GM18507 (cell line): ENCODE measurements at places on chromosomes 3 and 15.
A peak's percentile ranks its signal among the peaks of the same experiment; 100 is the strongest.

DNA sequence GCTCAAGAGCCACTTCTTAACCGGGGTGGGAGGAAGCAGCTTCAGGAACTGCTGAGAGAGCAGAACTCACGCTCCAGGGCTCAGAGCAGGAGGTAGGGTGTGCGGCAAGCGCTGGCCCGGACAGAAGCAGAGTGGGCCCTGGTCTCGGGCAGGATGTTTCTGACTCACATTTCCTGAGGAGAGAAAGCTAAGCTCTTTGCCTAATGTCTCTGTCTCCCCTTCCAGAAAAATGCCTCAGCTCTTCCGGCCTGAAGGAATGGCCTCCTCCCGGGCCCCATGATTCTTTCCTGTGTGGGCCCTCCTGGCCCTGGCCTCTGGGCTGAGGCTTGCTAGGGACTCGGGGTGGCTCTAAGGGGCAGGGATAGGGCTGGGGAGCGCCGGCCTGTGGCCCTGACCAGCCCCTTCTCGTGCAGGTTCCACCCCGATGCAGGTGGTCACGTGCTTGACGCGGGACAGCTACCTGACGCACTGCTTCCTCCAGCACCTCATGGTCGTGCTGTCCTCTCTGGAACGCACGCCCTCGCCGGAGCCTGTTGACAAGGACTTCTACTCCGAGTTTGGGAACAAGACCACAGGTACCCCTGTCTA, 4.1 kb upstream of the STAB1 start:
- DNase-seq = no peak

- DNase-seq = no peak
Measured at GRCh38 chr3:29454161-29454611, 173.3 kb downstream of the RBMS3 start.

DNA sequence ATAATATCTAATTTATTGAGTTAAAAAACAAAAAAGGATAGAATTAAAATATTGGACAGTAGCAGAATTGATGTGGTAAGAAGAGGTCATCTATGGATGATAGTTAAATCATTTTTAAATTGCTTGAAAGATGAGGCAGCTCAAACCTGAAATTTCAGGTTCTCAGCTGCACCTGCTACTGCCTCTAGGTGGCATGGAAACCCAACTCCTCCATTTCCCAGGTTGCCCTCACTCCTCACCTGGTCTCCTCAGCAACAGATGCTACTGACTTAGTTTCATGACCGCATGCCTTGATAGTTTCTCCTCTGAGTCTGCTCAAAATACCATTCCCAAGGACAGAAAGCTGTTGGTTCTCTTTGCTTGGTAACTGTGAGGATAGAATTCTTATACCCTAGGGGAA, 148.1 kb downstream of the ABHD5 start:
- no peak for DNase-seq

DNA sequence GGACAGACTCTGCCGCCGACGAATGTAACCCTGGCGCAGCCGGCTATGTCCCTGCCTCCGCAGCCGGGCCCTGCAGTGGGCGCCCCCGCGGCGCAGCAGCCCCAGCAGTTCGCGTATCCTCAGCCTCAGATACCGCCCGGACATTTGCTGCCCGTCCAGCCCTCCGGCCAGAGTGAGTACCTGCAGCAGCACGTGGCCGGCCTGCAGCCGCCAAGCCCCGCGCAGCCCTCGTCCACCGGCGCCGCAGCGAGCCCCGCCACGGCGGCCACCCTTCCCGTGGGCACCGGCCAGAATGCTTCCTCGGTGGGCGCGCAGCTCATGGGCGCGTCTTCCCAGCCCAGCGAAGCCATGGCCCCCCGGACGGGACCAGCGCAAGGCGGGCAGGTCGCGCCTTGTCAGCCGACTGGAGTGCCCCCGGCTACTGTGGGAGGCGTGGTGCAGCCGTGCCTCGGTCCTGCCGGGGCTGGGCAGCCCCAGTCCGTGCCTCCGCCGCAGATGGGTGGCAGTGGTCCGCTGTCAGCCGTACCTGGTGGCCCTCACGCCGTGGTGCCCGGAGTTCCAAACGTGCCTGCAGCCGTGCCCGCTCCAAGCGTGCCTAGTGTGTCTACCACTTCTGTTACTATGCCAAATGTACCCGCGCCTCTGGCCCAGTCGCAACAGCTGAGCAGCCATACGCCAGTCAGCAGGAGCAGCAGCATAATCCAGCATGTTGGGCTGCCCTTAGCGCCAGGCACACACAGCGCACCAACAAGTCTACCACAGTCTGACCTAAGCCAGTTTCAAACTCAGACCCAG, 2.4 kb downstream of the TSC22D2 start:
- DNase-seq = no peak

DNA sequence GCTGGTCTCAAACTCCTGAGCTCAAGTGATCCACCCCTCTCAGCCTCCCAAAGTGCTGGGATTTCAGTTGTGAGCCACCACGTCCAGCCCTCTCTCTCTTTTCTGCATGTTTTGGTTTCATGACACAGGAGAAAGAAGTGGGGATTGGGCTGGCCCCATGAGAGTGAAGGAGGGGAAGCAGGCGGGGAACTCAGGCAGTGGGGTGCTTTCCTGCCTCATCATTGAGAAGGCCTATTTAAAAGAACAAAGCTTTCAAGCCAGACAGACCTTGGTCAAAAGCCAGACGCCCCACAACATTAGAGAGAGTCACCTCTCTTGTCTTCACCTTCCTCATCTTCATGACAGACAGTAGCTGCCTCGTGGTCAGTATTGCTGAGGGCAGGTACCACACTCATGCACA, 15.9 kb downstream of the PSTPIP1 start:
- no peak for DNase-seq

GRCh38 chr15:62472616-62473299, 307.7 kb upstream of the C2CD4B start:
- no peak for DNase-seq

DNA sequence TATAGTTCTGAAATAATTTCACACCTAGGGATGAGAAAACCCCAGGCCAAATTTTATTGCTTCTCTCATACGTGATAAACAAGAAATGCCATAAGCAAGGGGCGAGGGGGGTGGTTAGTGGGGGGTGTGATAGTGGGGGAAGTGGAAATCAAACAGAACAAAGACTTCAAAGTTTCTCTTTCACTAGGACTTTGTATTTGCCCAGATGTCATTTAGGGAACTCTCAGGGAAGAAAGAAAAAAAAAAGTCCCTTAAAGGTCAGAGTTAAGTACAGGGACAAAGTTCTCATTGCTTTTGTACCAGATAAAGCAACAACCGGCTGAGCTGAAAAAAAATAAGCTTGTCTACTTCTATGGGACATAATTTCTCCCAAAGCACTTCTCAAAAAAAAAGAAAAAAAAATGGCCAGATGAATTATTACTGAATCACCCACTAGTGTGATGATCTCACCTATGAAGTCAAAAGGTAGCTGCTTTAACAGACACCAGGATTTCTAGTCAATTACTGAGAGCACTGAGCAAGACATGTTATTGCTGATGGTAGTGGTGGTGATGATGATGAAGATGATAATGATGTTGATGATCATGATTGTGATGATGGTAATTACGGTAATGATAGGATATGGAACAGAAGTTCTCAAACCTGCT, 56.2 kb downstream of the FHIT start:
- DNase-seq = no peak

DNA sequence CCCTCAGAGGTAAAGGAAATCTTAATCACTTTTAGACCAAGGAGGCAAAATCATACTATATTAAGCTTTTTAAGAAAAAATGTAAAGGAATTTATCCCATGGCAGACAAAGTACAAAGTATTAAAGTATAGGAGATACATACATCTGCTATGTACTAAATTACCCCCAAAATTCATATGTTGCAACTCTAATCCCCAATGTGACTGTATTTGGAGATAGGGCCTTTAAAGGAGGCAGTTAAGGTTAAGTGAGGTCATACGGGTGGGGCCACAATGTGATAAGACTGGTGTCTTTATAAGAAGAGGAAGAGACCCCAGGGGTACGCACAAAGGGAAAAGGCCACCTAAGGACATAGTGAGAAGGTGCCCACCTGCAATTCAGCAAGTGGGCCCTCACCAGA, 657.0 kb upstream of the ADAMTS9 start:
- no peak for DNase-seq

DNA sequence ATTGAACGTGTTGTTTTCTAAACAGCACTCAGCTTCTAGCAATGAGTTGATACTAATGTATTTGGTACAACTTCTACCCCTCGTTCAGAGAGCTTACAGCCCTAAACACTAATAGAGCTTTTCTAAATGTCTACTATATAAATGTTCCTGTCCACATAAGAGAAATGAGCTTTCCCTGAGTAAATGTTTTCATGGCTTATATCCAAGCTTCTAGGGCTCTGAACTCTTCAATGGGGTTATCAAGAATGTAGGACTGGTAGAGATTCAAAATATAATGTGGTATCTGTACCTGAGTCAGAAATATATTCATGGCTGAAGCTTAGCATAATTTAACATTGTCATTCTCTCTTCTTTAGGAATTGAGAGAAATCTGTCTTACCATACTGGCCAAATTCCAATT, 73.4 kb downstream of the SERPINI1 start:
- DNase-seq = no peak

GRCh38 chr15:38401106-38401505, 52.8 kb upstream of the FAM98B start:
- DNase-seq = no peak

GRCh38 chr15:66498501-66499386, 1.2 kb upstream of the SNAPC5 start:
- no peak for DNase-seq

- DNase-seq = no peak
Measured at GRCh38 chr15:81270188-81270587, 53.8 kb downstream of the STARD5 start.

DNA sequence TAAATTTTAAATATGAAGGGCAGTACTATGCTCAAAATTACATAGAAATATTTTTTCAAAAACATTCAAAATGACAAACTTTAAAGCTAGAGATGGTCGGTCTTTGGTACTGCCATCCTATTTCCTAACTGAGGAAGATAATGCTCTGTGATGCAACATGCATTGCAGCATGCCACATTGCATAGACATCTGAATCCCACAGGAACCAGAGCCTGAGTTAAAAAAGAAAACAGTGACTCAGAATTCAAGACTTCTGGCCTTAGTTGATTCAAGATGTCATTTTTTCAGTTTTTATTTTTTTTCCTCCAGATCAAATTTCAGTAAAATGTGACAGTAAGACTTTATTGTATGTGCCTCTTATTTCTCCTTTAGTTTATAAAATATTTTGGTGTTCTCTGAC, 33.1 kb downstream of the TP63 start:
- no peak for DNase-seq

DNA sequence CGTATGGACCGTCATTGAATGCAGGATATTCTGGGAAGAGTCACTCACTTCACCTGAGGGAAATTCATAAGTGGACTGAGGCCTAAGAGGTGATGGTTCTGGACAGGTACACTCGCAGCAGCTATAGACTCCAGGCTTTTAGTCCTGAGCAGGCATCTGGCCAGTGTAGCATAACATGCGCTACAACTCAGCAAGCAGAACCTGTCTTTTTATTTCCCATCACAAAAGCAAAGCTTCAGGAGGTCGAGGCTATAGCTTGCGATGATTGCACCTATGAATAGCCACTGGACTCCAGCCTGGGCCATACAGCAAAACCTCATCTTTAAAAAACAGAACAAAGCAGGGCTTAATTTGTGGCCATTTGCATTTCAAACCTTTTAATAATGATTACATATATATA, 185.8 kb downstream of the KCNH8 start:
- DNase-seq = no peak

- no peak for DNase-seq
Measured at GRCh38 chr3:17014709-17015108, 130.0 kb downstream of the PLCL2 start.

GRCh38 chr15:29134641-29135308, 134.8 kb downstream of the NSMCE3 start:
- DNase-seq = no peak

- DNase-seq = no peak
Measured at GRCh38 chr15:71329497-71330260, 214.4 kb downstream of the THSD4 start.

DNA sequence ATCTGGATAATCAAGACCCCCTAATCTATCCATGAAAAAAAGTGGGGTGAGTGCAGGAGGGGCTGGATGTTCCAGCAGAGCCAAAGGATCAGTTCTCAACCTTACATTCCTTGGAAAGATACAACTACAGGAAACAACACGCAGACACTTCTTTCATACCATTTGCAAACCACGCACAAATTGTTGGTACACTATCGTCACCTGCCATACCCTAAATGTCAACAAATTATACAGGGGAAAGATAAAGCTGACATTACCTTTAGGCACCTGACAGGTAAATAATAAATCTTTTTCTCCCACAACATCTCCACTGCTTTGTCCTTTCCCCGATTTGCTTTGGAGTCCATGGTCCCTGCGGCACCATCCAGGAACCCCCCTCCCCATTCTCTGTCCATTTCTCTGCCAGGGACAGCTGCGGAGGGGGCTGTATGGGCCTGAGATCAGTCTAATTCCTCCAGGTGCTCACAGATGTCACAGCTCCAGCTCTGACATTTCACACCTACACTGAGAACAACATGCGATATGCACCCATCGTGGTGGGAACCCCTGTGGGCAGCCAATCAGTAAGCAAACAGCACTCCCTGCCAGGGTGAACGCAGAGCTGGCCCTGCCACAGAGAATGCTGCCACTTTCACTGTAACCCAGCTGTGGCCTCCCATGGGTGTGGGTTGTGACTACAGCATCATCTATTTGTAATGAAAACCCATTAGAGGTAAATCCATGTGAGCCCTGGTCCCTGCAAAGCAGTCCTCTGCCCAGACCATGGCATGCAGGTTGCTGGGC, 37.7 kb upstream of the BCL2L10 start:
- DNase-seq = no peak

DNA sequence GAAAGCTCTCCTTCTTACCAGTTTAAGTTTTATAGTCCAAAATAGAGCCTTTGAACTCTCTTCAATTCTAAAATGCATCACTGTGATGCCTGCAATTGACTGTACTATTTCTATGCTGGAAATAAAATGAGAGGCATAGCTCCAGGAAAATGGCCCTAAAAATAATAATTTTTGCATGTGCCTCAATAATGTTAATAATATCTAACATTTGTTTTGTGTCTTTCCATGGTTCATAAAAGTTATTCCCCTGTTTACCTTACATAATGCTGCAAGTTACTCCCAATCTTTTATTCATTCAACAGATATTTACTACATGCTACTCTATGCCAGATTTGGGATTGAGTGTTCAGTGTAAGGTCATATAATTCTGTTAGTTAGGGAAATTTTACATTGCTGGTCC, 574.0 kb downstream of the RBMS3 start:
- no peak for DNase-seq

- peak; percentile 23 for DNase-seq
Measured at GRCh38 chr15:76575274-76575673, 238.7 kb downstream of the ISL2 start.

DNA sequence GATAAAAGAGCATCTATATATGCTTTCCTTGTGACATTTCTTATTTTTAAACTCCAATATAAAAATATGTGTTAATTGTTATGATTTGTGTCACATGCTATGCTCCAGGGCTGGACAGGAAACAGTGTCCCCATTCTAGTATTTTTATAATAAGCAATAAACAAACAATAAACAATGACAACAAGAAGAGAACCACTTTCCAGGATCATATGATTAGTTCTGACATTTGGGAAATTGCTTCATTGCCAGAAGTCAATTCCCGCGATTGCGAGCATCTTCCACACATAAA, 260.9 kb downstream of the FHIT start:
- DNase-seq = no peak
